ENCODE measurements at places on chromosomes 3 and 15.

DNA sequence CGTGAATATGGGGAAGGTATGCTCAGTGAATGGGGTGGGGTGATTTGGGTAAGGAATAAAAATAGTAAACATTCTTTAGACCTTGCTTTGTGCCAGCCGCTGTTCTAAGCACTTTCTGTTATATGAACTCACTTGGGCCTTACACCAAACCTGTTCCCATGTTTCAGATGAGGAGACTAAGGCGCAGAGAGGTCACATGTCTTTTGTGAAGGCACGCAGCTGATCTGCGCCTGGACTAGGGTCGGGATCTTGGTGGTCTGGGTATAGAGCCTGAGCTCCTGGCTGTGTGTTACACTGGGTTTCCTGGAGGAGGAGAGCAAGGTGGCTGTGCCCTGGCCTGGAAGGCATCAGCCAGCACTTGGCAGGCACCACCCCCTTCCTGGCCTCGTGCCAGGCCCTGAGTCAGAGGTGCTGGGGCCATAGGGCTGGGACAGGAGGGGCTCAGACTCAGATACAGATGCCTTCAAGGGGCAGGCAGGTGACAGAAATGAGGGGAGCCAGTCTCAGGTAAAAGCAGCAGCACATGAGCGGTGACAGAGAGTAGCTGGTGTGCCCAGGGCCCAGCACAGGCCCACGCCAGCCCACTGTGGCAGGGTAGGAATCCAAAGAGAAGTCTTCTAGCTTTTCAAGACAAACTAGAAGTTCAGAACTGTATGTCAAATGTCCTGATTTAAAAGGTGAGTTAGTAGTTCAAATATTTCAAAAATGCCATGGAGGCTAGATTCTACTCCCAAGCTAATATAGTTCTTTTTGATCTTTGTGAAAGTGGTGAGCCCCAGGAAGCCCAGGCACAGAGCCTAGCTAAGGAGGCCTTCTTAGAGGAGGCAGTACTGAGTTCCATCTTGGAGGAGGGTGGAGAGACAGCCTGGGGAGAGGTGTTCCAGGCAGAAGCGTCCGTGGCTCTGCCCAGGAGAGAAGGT is 83.1 kb downstream of the DNAJB8 start:
- DNase-seq: peak; percentile 50

DNA sequence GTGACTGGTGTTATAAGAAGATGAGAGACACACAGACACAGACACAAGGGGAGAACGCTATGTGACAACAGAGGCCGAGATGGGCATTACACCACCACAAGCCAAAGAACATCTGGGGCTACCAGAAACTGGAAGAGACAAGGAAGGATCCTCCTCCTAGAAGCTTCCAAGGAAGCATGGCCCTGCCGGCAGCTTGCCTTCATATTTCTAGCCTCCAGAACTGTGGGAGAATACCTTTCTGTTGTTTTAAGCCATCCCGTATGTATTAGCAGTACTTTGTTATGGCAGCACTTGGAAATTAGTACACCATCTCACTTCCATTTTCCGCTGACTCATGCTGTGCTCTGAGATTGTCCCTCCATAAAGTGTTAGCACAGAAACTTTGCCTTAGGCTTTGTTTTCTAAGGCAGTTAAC is 38.7 kb upstream of the CA12 start:
- no peak for DNase-seq

GRCh38 chr3:33119891-33120290 is 6.1 kb downstream of the CRTAP start:
- no peak for DNase-seq

- no peak for DNase-seq
Measured at GRCh38 chr3:146067048-146067447, 93.9 kb downstream of the PLOD2 start.

- no peak for DNase-seq
Measured at GRCh38 chr3:46913644-46914043, 36.1 kb downstream of the PTH1R start.
